ENCODE measurements at places on chromosomes 4 and X.
A peak's percentile ranks its signal among the peaks of the same experiment; 100 is the strongest.

- no peak for DNase-seq
These were observed 589.4 kb downstream of the ANKRD50 start for GRCh38 chr4:124123181-124123580.

GRCh38 chr4:8356856-8357255 lies 83.7 kb downstream of the ACOX3 start:
- no peak for DNase-seq

- DNase-seq, result no peak
These were observed 325.5 kb downstream of the BCOR start for GRCh38 chrX:39772057-39772832.

DNA sequence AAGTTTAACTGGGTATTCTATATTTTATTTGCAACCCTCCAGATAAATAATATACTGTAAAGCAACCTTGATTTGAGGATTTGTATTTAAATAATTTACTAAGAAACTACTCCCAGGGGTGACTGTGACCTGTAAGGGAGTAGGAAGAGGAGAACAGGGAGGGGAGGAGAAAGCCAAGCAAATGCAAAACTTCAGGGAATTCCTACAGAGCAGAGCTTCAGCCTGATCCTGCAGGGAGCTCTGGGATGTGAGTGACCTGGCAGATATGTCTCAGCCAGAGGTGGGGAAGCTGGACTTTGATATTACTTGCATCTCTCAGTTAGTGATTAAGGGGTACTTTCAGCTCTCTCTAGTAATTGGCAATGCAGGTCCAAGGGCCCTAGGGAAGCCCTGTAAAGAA lies 302.0 kb downstream of the FRMPD4 start:
- DNase-seq, result no peak

DNA sequence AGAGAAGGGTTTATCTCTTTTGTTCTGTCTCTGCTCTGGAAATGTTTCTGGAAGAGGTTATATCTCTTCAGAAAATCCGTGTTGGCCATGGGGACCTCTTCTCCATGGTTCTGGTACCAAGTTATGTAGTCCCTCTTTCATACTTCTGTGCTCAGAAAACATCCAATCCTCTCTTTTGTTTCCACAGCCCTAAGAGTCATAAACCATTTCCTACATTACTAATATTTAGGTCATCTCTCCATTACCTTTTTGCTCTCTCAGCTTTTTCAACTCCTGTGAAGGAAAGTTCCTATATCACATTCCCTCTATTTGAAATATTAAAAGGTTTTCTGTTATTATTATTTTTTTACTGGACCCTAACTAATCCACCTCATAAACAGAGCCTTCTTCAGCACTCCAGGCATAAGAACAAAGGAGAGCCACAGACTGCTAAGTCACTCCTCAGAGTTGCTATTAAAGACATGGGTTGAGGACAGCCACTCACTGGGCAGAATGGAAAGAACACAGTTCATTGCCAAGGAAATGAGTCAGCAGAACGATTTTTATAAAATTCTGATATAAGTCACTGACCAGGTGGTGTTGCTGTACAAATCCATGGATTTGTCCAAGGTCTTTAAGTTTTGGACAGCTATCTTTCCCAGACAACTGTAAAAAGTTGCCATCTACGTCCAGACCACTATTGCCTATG lies 122.4 kb upstream of the NPY2R start:
- DNase-seq, result no peak

GRCh38 chrX:97845451-97845850 lies 961.7 kb downstream of the RPA4 start:
- DNase-seq, result no peak

DNA sequence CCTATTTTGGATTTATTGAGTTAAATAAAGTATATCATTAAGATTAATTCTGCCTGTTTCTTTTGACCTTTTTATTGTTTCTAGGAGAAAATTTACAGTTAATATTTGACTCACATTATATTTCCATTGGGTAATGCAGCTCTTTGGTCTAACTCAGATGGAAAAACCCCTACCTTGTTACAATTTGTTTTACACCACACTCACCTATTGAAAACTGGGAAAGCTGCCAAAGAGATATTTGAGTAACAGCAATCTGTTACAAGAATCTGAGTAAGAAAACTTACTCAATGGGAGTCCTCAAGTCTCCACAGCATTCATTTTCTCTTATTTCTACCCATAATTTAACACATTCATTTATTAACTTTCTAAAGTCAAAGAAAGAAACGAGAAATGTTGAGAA lies 108.0 kb upstream of the TLL1 start:
- DNase-seq, result no peak

- DNase-seq, result peak; percentile 68
These were observed 84.1 kb downstream of the TMEM164 start for GRCh38 chrX:110086916-110087484.

DNA sequence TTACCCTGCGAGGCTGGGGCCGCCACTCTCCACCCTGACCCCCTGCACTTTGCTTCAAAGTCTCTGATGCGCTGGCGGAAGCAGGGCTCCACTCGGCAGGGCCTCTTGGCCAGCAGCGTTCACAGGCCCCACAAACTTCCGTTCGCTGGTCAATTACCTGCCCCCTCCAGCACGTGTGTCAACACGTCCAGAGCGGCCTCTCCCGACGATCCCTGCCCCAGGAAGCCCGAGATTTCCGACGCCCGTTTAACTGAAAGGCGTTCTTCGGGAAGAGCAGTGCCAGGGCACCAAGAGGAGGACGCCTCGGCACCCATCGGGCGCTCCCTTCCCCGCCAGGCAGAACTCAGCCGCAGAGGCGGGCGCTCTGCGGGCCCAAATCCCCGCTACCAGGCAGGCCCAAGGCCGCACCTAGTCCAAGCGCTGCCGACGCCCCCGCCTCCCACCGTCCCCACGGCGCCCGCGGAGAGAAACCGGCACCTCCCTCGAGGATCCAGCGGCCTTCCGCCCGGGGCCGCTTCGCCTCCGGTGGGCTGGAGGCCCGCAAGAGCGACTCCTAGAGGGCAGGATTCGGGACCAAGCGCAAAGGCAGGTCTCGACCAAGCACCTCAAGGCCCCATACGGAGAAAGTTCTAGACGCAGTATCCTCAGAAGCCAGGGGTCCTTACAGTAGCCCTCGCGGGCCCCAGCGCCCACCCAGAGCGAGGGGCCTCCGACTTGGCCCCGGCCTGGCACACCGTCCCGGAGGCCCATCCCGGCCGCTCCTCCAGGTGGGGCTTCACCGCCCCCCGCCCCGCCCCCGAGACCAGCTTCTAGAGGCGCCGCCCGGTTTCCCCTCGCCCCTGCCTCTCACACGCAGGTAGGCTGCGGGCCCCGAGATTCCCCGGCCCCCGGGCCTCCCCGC lies 586 bp downstream of the BCAP31 start:
- DNase-seq, result no peak

Measured in fibroblast of skin of left biceps (primary cell).